Nucleus accumbens (tissue), 56 donors: ENCODE measurements at places on chromosomes 4 and X.

- no peak for DNase-seq
These were observed 69.6 kb upstream of the NFKB1 start for GRCh38 chr4:102431608-102431961.

DNA sequence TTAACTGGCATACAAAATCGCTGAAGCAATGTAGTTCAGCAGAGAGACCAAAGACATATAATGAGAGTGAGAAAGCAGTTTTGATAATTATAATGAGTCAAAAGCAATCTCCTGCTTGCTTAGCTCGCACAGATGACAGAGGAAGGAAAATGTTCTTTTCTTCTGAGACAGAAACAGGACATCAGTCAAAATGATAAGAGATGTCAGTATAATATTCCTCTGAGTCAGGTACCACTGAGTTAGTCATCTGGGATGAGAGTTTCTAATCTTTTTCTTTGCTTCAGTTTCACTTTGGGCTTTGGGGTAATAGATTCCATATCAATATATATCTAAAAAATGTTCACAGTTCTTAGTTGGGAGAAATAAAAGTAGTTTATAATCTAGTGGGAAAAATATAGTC is 387.2 kb downstream of the PCDH7 start:
- no peak for DNase-seq

GRCh38 chr4:98802770-98803198 is 126.1 kb downstream of the EIF4E start:
- no peak for DNase-seq

DNA sequence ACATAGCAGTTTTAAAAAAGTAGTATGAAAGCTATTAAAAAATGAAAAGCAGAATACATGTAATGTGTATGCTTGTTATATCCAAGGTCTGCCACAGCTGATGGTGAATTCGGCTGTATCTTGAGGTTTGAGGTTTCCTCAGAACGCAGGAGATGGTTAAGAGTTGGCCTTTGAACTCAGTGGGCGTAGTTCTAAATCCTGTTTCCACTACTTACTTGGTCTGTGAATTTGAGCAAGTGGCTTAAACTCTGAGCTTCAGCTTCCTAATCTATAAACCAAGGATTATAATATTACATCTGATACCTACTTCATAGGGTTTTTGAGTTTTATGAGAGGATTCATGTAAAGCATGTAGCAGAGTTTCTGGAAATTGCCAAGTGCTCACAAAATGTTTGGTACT is 125.2 kb downstream of the STIM2 start:
- DNase-seq = no peak

GRCh38 chrX:119763181-119763580 is 4.8 kb downstream of the SOWAHD start:
- DNase-seq = no peak

DNA sequence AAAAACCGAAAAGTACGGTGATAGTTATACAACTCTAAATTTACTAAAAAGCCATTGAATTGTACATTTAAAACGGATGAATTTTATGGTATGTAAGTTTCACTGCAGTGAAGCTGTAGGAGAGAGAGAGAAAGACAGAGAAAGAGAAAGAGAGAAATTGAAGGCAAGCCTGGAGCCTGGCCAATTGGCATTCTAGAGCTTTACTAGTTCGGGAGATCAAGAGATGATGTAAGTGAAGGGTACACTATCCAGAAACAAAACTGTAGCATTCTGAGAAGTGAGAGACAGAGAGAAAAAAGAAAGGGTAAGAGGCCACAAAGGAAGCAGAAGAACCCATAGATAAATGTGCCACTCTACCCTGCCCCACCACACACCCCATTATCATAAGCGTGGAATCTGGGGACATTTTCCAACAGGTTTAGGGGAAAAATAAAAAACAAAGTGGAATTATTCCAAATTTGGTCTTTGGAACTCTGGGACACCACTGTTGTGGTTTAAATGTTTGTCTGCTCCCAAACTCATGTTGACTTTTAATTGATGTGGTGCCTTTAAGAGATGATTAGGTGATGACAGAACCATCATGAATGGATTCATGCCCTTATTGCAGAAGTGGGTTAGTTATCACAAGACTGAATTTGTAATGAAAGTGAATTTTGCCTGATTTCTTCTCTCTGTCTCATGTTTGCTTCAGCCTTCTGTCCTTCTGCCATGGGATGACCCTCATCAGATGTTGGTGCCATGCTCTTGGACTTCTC is 123.0 kb upstream of the PLS3 start:
- DNase-seq = no peak
